ENCODE measurements at places on chromosomes 16 and 17. TPM values are rescaled to one million over a fixed set of nuclear protein-coding genes. Genes with fewer than 3 reads are reported as not detected.

DNA sequence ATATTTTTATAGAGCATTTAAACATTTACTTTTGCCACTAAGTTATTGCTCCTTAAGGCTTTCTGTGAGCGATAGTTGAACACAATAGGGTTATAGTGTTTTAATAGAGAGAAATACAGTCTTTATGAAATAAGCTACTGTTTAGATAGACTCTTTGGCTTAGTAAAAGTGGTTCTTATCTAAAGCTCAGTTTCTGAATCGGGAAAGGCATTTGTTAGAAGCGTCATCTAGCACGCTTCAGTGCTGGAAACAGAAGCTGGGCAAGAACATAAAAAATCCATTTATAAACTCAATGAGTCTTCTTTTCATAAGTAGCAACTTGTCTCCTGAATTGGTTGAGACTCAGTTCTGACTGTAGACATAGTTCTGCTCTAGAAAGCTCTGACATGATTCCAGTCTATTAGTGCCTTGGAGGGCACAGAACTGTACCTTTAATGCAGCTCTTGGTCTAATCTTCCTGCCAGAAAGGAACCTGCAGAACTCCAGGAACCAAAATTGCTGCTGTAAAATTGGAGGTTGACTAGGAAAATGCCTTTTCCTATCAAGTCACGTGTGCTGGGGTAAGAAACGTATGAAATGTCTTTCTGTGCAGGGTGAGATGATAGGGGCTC, 55.4 kb upstream of the DNAJA2 start:
- H3K27me3 ChIP-seq, result no peaks in the 10 kb centered on the region
- no peak overlapping the region for H3K27ac ChIP-seq

GRCh38 chr16:67685388-67686112, 18.9 kb downstream of the C16orf86 start:
- H3K4me1 ChIP-seq, result peaks cover 17% of the 10 kb centered on the region
- peaks cover 12% of the 10 kb centered on the region for H3K36me3 ChIP-seq
- peak overlapping the region; percentile 21 for H3K27ac ChIP-seq
- DNase-seq, result no peak
- H3K27me3 ChIP-seq, result no peaks in the 10 kb centered on the region

DNA sequence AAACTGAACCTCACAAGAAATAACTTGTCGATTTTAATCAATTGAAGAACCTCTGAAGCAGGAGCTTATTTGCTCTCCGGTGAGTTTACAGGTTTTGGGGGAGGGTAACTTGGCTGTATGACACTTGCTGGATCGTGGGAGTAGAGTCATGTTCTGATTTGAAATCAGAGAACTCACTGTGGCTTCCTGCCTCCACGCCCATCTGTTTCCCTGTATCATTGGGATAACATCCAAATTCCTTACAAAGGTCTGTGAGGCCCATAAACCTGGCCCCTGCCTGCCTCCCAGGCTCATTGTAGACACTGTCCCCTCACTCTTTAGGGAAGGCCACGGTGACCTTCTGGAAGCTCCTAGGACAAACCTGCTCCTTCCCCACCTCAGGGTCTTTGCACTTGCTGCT, 48.3 kb downstream of the C17orf67 start:
- H3K4me1 ChIP-seq, result peaks cover 35% of the 10 kb centered on the region
- H3K27me3 ChIP-seq, result peaks cover 2% of the 10 kb centered on the region
- no peak overlapping the region for H3K4me3 ChIP-seq
- H3K27ac ChIP-seq, result peak overlapping the region; percentile 6
- DNase-seq, result peak; percentile 22

AGRP gene
- not detected for total RNA-seq

Data from activated CD4-positive, alpha-beta memory T cell treated with anti-CD3 and anti-CD28 coated beads for 36 hours (primary cell).